ENCODE measurements at places on chromosomes 11 and 22.

GRCh38 chr11:44899959-44900358 is 50.7 kb downstream of the TP53I11 start:
- DNase-seq, result no peak

- DNase-seq, result no peak
These were observed 22.0 kb downstream of the COA4 start for GRCh38 chr11:73854680-73855079.

DNA sequence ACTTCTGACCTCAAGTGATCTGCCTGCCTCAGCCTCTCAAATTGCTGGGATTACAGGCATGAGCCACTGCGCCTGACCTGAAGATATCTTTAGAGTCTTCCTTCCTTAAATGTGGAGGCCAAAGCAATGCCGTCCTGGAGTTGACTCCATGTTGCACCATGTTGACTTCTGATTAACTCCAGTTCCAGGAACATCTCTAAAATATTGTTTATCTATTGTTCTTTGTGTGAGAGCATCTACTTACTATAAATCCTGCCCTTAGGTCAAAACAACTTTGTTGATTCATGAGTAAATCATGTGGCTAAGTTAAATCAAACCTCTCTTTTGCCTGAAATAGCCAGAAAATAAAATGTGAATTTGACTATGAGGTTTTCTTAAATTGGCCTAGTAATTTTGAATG is 56.6 kb upstream of the CAPRIN1 start:
- no peak for DNase-seq

DNA sequence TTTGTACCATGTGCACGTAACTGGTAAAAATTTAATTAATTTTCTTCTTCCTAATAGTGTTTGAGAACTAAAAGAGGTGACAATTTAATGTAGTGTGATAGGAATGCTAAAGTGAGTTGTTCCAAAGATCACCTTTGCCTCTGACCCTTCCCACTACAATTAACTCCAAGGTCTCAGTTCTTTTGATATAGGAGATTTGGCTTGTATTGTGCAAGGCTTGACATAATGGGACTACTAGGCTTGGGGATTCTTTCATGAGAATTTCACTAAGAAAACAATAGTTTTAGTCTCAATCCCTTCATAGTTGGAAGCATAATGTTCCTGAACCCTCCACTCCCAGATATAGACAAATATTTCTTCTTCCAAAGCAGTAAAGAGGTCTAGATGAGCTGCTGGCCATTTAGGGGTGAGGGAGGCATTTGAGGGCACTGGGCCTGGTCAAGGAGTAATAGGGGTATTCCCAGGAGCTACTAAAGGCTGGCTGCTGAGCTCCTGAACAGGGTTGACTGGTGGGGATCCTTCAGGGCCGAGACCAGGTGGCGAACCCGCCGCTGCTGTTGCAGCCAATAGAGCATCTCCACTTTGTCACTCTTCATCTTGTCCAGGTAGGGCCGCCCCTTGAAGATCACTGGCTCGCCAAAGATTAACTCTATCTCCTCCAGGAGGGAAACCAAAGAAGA is 2.7 kb downstream of the CCDC87 start:
- no peak for DNase-seq

DNA sequence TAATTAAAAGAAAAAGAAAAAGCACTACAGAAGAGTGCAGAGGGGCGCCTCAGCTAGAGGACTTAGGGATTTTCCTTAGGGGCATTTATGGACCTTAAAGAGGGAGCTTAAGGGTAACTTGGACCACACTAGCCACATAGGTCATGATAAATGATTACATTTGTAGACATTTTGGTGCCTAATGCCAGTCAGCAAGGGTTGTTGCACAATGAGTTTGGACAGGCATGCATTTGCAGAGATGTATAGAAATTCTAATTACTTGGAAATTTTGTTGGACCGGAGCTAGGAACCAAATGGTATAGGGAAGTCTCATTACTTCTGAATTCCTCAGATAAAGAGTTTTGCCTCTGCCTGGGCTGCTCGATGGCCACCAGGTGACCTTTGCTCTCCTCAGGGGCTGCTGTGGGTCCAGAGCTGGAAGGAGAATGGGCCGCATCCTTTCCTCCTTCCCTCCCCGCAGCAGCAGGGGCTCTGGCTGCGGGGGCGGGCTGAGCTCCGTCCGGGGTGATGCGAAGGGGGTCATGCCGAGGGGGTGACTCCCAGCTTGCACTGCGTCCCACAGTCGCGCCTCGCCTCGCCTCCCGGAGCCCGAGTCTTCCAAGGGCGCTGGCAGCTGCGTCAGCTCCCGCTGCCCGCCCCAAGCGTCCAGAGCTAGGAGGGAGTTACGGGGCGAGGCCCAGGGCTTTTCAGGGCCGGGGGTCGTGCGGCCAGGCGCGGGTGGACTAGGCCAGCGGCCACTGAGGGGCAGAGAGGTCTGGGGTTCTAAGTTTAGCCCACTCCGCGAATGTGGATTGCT is 20.3 kb upstream of the MALAT1 start:
- no peak for DNase-seq
